ENCODE measurements at places on chromosomes 4 and X. TPM values are rescaled to one million over a fixed set of nuclear protein-coding genes. Genes with fewer than 3 reads are reported as not detected.

Gene TRIML2
- total RNA-seq, result not detected

Gene ETNPPL
- not detected for total RNA-seq

Gene ATP10D
- 4.2 TPM for total RNA-seq

Gene CXCL3
- total RNA-seq, result not detected

Gene PCSK1N
- total RNA-seq, result 8.5 TPM

Gene ZXDA
- total RNA-seq, result 12.6 TPM

Gene RASGEF1B
- 9.4 TPM for total RNA-seq

Gene HEPH
- not detected for total RNA-seq

Gene IGSF1
- total RNA-seq, result not detected

Gene ABCG2
- 0.44 TPM for total RNA-seq

Gene NOCT
- total RNA-seq, result 1.7 TPM

Gene BRS3
- total RNA-seq, result not detected

Gene FAM47A
- total RNA-seq, result not detected

Gene CD38
- total RNA-seq, result 1.00 TPM

Gene NKAP
- total RNA-seq, result 15.9 TPM

Gene CSAG3
- total RNA-seq, result not detected

Gene ZXDB
- total RNA-seq, result 15.4 TPM

Gene CXXC4
- total RNA-seq, result 0.08 TPM

Gene SHROOM2
- not detected for total RNA-seq

Gene HSFX4
- total RNA-seq, result not detected

Gene MUC7
- not detected for total RNA-seq

Gene JADE3
- 0.44 TPM for total RNA-seq

Gene ENPEP
- not detected for total RNA-seq

Gene CFP
- 29.0 TPM for total RNA-seq

Gene KLB
- not detected for total RNA-seq

Gene ODAPH
- not detected for total RNA-seq
